Activated naive CD4-positive, alpha-beta T cell (primary cell): ENCODE measurements at places on chromosomes 7 and 10.

GRCh38 chr7:78472519-78472918 is 673.9 kb downstream of the PHTF2 start:
- no peak for DNase-seq

- no peak for DNase-seq
Measured at GRCh38 chr7:107838816-107839565, 36.0 kb upstream of the SLC26A3 start.

DNA sequence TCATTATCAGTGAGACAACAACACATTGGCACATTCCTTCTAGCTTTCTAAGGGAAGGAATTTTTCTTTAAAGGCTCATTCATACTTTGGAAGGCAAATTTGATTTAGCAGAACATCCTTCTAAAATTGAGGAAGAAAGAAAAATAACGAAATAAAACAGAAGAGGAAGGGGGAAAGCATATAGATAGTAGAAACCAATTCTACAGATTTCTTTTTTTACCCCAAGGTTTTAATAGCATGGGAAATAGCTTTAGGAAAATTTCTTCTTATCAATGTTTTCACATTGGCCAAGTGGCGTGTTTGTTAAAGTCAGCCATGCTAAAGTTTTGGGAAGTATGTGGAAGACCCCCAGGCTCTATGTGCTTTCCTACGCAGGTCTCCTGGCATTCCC is 35.7 kb downstream of the MACROH2A2 start:
- DNase-seq, result no peak

DNA sequence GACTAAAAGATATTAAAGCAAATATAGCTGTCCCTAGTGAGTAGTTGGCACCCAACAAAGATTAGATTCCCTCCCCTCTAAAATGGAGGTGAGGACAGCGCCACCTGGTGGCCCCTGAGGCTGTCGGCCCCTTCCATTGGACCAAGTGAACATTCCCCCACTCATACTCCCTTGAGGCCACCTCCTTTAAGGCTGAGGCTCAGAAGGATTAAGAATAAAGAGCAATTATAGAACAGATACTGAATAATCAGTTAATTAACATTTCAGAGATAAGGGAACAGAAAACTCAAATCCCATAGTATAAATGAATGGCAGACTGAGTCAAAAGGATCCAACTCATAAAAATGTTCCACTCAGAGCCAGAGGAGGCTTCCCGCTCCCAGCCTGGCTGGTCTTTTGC is 130.4 kb upstream of the GHITM start:
- no peak for DNase-seq

GRCh38 chr7:2197436-2198155 is 35.1 kb downstream of the MAD1L1 start:
- DNase-seq, result no peak

- no peak for DNase-seq
Measured at GRCh38 chr7:79461660-79462059, 8.2 kb upstream of the MAGI2 start.

GRCh38 chr7:68722044-68722443 is 876.2 kb upstream of the AUTS2 start:
- DNase-seq, result no peak

GRCh38 chr10:4781955-4782354 is 44.1 kb upstream of the AKR1E2 start:
- no peak for DNase-seq

DNA sequence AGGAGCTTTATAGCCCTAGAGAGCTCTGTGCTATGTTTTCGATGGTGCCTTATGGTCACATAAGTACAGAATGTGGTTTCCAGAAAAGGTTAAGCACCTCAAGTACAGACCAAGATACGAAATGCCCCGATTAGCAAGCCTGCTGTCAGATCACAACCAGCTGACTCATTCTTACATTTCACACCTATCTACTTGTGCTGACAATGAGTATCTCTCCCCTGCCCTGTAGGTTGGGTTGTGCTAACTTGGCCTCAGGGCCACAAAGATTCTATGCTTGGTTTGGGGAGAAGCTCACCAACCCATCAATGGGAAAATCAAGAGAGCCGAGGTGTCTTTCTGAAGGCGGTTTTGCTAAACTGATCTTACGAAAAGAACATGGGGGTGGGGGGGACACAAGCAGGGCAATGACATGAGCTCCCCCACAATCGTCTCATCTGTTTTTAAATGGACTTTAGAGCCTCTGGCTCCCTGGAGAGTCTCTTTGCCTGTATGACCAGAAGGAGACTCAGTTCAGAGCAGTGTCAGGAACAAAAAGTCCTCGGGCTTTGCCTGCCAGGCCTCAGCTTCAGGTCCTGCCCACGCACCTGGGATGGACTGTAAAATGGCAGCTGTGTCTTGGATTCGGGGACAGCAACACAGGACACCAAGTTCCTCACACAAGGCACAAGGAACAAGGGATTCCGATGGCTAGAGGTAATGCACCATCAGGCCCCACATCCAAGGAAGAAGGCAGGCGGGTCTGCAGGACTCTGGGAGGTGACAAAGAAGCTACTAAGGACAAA is 55.1 kb downstream of the FAM53B start:
- DNase-seq, result no peak

DNA sequence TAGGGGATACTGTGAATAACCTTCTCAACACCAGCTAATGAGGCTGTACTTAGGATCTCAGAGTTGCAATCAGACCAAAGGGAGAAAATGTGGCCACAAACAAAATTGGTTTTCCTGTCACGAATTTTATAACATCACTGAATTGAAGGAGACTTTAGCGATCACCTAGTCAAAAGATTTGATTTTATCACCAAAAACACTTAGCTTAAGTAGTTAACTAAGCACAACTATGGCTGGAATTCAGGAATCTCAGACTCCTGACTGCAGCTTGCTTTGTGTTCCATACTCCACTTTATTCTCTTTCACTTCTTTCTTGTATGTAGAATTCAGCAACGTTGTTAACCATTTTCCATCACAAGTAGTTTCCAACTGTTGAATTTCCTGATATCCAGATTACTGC is 152.0 kb downstream of the SLC16A9 start:
- DNase-seq, result no peak

- DNase-seq, result peak; percentile 76
Measured at GRCh38 chr7:100088621-100089457, at the start of gene COPS6. Gene COPS6 (plus strand): TSS chr7:100088969. CDS start chr7:100088991, 22 bp downstream.
